ENCODE measurements at places on chromosomes 1 and 21.

GRCh38 chr1:86503406-86504136, 34.8 kb downstream of the CLCA1 start:
- DNase-seq, result no peak

DNA sequence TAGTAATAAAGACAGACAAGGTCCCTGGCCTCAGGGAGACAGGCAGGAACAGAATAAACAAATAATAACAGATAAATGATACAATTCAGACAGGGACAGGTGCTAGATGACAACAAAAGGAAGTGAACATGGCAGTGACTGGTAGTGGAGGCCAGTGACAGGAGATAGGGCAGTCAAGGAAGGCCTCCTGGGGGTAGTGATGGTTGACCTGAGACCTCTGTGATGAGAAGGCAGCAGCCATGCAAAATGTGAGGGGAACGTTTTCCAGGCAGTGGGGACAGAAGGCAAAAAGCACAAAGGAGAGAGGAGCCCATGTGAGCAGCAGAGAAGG, 18.5 kb downstream of the OPTC start:
- DNase-seq, result no peak

GRCh38 chr1:58094221-58094620, 452.3 kb downstream of the OMA1 start:
- DNase-seq, result no peak

DNA sequence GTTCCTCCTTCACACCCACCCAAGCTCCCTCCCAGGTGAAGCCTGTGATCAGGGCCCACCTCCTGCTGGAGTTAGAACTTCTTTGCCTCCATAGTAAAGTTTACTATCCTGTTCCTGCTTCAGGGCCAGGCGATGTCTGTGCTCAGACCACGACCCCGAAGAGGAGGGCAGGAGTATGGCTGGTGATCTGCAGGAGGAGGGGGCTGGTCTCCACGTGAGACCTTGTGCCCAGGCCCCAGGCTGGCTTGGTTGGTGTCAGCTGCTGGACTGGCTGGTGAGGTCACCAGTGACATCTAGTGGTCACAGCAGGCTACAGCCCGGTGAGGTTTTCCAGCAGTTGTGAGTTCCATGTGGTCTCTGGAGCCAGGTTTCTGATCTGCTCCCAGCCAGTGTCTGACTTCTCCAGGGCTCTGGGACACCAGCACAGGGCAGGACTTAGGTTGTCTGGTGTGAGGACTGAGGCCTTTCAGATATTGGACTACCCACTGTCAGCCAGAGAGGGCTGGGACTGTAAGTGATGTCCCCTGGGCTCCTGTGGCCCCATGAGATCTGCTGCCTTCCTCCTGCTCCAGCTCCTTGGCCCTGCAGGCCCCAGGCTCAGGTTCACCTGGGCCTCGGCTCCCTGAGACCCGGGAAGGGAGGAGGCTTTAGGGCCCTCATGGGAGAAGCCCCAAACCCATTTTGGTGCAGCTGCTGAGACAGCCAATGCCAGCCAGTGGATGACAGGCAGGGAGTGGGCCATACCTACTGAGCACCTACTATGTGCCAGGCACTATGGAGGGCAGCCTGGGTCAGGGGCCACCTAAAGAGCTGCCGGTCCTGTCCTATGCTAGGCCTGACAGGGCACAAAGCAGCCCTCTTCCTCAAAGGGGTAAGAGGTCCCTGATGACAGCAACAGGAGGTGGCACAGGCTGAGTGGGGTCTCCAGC, 6.0 kb upstream of the UBL4B start:
- no peak for DNase-seq

DNA sequence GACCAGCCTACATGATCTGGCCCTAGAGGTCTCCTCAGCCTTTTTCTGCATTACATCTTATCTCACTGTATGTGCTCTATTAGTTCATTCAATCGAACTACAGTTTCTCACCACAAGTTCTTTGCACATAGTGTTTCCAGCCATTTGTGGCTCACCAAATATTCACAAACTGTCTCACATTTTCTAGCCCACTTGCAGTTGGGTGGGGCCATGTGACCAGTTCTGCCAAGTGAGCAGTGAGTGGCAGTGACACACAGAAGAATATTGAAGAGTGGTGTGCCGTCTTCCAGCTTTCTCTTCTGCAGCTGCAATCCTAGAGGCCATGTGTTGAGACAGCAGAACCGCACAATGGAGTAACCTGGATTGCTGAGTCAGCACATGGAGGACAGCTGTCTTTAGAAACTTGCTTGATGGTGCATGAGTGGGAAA, 103.2 kb upstream of the ZNF644 start:
- DNase-seq, result no peak

GRCh38 chr21:19236209-19236608, 832.6 kb upstream of the TMPRSS15 start:
- no peak for DNase-seq

- DNase-seq, result no peak
These were observed 245.9 kb downstream of the PRDM2 start for GRCh38 chr1:13945856-13946255.

Measured in urinary bladder (tissue), 4 donors.